ENCODE measurements at places on chromosomes 6 and 20. TPM values are rescaled to one million over a fixed set of nuclear protein-coding genes. Genes with fewer than 3 reads are reported as not detected.

GRCh38 chr6:139475241-139475640 is 100.8 kb upstream of the CITED2 start:
- no peak for DNase-seq

DNA sequence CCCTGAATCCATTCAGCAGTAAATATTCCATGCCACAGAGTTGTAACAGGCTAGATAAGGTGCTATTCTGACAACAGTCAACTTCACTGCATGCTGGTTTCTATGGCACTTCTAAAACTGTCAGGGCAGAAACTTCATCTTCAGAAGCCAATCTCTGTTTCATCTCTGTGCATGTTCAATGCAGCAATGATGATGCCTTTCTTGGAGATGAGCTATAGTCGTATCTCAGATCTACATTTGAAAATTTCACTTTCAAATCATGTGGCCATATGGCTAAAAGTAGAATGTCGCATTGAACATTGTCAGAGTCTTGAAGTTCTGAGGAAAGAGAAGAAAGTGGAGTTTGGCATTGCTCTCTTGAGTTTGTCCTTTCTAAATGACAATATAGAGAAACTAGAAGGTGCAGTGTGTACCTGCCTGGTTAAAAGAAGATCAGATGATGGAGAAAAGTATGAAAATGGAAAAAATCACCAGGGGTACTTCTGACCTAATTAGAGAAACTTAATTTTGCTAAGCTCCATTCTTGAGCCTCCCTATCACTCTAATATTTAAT is 49.0 kb upstream of the VSTM2L start:
- DNase-seq = no peak

- DNase-seq = no peak
These were observed 27.4 kb downstream of the MRS2 start for GRCh38 chr6:24430086-24430485.

GRCh38 chr6:75620381-75621304 is 19.0 kb downstream of the SENP6 start:
- no peak for DNase-seq

DNA sequence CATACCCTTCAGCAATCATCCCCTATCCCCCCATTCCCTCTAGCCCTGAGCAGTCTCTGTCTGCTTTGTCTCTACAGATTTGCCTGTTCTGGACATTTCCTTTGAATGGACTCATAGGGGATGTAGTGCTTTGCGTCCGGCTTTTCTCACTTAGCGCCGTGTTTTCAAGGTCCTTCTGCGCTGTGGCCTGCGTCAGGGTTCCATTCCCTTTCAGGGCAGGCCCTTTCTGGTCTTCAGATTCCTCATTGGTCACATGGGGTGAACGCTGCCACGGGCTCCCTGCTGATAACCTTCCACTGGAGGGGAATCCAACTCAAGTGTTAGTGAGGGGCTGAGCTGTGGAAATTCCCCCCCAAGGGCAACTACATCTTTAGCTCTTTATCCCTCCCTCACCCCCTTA is 36.4 kb upstream of the APCDD1L start:
- DNase-seq = no peak

GRCh38 chr6:143698759-143699429 is 21.1 kb downstream of the PHACTR2 start:
- no peak for DNase-seq

- no peak for DNase-seq
These were observed 189.4 kb downstream of the DLL1 start for GRCh38 chr6:170101281-170102035.

GRCh38 chr6:118744261-118744941 is 93.0 kb upstream of the CEP85L start:
- DNase-seq = no peak

DNA sequence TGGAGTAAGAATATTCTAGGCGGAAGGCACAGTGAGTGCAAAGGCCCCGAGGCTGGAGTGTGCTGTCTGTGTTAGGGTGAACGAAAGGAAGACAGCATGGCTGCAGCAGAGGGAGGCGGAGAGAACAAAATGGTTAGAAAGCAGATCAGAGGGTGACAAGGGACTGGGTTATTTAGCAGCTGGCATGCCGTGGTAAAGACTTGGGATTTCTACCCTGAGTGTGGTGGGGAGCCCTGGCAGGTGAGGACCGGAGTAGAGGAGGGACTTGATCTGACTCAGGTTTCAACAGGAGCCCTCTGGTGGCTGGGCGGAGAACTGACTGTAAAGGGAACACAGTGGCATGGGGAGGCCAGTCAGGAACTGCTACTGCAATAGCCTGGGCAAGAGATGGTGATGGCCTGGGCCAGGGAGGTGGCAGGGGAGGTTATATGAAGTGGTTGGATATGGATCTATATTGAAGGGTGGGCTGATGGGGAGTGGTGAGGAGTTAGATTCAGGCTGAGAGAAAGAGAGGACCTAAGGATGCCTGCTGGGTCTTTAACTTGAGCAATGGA is 38.0 kb downstream of the PIM1 start:
- DNase-seq = peak; percentile 85

DNA sequence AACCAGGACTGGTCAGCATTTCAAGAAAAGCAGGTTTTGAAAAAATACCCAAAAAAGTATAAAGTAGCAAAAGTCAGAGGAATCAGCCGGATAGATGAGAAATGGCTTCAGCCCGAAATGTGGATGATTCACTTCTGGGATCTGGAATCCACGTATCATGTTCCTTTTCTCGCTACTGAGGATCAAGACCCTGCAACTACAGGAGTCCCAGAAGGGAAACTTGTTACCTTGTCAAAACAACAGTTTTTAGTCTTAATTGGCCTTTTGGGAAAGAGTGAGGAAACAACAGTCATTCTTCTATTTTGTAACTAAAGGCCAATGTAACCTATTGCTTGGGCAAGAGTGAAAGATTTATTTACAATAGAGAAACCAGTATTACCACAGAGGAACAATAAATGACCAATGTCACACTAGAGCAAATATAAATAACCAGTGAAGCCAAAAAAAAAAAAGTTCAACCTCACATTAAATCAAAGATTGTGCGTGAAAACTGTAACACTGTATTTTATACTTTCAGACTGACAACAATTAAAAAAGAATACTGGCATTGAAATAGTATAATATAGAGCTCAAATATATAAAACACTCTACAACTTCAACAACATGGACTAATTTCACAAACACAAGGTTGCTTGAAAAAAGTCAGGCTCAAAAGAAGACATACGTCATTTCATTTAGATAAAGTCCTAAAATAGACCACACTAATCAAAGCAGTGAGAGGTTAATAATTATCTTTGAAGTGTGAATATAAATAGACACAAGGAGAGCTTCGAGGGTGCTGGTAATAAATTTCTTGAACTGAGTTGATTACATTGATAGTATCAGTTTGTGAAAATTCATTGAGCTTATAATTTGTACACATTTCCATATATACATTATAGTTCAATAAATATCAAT is 116.2 kb downstream of the GFRAL start:
- no peak for DNase-seq

GRCh38 chr20:63854766-63855362 is 6.4 kb upstream of the ABHD16B start:
- DNase-seq = no peak

DNA sequence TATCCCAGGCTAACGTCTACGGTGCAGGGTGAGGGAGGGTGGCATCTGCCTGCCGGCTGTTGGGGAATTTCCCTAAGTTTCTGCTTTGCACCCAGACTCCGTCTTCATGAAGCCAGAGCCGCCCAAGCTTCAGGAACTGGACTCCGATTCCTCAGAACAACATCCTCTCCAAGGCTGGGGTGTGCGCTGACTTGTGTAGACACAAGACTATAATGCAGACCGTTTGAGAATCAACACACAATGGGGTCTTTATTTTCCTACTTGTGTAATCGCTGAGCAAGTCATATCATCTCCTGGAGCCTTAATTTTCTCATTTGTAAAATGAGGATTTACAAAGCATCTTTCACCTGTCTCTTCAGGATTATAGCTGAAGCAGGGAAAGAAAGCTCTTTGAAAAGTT is 160.5 kb upstream of the AGPAT4 start:
- no peak for DNase-seq

DNA sequence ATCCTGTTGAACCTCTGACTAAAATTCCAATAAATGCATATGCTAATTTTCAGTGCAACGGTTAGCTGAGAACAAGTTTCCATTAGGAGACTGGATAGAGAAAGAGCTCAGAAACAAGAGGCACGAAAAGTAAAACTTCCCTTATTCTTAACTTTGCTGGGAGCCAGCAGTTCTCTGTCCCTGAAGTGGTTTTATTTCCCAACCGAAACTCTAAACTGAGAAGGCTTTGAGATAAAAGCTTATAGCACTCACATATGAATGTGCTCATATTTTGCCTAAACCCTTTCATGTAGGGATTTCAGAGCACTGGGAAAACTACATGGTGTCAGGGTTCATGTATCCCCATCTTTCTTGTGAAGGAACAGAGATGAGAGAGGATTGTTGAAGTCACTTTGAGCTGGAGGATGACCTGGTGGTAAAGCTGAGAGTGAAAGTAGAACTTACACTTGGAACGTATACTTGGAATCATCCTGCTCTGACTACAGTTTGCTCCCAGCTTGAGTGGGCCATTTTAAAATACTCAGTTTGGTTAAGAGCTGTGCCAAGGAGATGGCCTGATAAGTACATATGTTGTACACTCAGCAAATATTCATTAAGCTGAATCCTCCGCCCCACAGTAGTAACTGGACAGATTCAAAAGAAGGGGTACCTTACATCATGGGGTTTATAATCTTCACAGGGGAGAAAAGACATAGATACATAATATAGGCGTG is 324.2 kb upstream of the CNR1 start:
- no peak for DNase-seq

GRCh38 chr6:107625264-107625663 is 135.3 kb downstream of the SOBP start:
- DNase-seq = no peak

DNA sequence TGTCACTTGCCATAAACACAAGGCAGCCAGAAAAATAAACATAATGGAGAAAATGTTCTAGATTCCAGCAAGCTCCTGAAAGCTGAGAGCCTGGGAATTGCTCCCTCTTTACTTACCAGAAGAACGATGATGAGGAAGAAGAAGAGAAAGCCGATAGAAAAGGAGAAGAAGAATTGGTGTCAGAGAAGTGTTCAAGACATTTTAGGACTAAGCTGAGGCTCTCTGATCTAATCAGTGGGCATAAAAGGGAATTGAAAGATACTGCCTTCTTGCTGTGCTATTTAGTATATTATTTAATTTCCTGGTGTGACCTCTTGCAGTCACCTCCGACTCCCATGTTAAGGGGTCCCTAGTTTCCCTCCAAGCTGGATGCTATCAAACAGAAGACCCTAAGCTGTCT is 316.6 kb upstream of the JARID2 start:
- DNase-seq = no peak

- DNase-seq = no peak
These were observed 367.7 kb downstream of the ARHGAP18 start for GRCh38 chr6:129342243-129342642.

DNA sequence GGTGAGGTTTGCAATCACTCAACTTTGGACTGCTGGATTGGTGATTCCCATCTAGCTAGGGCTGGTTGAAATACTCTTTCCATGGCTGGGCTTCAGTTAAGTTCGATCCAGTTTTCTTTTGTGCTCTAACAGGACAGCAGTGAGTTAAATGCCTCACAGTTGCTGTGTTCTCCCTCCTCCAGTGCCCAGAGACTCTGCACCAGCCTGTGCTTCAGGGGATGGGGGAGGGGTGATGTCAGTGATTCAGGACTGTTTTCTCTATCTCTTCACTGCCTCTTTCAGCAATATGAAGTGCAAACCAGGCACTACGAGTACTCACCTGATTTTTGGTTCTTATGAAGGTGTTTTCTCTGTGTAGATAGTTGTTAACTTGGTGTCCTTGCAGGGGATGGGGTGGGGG is 88.2 kb upstream of the FAM83B start:
- no peak for DNase-seq

DNA sequence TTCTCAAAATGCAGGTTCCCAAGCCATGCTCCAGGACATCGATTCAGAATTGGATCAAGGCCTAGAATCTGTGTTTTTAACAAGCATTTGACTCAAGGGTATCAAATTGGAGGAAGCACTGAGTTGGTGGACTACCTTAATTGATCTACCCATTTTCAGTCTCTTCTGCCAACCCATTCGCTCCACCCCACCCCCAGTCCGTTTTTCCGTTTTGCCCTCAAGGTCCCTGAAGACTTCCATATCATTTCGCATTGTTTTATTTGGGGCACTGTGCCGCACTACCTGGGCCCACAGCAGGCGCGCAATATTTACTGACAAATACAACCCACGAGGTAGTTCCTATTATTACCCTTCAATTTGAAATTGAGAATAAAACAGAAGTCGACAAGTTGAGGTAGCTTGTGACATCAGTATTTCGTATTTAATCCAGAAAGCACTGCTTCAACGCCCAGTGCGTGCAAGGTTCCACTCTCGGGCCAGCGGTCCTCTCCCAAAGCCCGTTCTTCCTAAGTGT is 557 bp upstream of the DHX35 start:
- no peak for DNase-seq

DNA sequence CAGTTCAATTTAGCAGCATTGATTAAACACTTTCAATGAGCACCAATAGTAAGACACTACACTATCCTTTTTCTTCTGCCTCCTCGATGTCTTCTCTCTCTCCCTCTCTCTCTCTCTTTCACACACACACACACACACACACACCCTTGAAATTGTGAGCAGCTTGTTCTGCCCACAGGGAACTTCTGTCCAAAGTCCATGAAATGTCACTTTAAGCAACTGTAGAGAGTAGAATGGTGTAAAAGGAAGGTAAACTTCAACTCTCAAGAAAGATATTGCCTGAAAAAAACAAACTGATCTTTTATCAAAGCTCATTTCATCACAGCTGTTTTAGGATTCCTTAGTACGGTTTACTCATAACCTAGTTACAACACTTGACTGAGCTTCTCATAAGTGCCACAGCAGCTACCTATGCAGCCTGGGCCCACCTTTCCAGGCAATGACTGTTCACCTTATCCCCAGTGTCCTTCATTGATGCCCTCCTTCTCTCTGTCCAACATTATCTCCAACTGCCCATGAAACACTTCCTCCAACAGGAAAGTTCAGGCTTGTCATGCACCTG is 107.0 kb downstream of the TNFRSF21 start:
- DNase-seq = no peak

DNA sequence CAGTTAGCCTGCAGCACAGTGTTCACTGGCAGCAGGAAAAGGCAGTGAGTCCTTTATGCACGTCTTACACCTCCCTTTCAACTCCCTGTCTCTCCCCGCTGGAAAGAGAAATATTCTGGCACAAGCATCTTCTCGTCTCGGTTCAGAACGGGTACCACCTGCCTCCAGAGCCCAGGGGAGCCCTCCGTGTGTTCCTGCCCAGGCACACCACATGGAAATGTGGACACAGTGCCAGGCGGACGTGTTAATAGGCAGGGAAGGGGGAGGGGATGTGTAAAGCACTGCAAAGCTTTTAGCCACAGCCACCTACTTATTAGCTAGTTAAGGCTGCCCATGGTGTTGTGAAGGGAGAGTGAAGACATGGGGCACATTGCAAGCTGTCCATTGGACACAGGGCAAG is 219.7 kb downstream of the FARS2 start:
- DNase-seq = no peak

- DNase-seq = no peak
These were observed 64.5 kb downstream of the JAG1 start for GRCh38 chr20:10609276-10609675.

The NKX2-4 gene
- not detected for total RNA-seq

The LYRM4 gene
- total RNA-seq = 48.6 TPM

The PROCR gene
- 0.64 TPM for total RNA-seq

The UST gene
- total RNA-seq = 0.92 TPM

The SLC13A3 gene
- total RNA-seq = not detected

The NOTCH4 gene
- total RNA-seq = 0.48 TPM

Data from activated T-helper 2 cell treated with anti-CD3 and anti-CD28 coated beads, Interferon-gamma antibody, Interleukin-2, Interleukin-4, amounts not matched to agents 10 μg/mL and 5 μg/mL and 100 μg/mL, durations not matched to agents 14 hours and 24 hours and 36 hours (primary cell).